ENCODE measurements at places on chromosomes 2 and 18.

DNA sequence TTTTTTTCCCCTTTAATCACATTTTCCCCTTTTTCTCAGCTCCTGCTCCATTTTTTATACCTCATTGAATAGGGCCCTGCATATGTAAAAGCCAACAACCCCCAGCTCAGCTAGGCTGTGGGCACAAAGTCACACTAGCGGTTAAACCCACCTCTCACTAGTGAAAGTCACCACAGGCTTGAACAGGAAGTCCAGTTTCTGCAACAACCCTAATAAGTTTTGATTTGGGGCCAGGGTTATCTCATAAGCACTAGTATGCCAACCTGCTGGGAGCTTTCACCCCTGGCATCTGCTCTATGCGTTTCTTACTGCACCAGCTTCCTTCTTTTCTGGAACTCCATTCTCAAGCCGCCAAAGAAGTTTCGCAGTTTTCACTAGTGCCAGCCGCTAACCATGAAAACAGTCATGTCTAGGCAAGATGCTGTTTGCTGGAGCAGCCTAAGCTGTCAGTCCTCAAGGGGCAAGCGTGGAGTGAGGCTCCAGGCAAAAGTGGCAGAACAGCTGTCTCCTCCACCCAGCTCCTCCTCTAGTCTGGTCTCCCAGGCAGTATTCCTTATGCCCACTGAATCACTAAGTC is 197.0 kb upstream of the MEIS1 start:
- DNase-seq: no peak

GRCh38 chr18:43780782-43781340 is 503.6 kb upstream of the SYT4 start:
- DNase-seq: no peak

GRCh38 chr2:105078906-105079495 is 41.1 kb downstream of the MRPS9 start:
- no peak for DNase-seq

DNA sequence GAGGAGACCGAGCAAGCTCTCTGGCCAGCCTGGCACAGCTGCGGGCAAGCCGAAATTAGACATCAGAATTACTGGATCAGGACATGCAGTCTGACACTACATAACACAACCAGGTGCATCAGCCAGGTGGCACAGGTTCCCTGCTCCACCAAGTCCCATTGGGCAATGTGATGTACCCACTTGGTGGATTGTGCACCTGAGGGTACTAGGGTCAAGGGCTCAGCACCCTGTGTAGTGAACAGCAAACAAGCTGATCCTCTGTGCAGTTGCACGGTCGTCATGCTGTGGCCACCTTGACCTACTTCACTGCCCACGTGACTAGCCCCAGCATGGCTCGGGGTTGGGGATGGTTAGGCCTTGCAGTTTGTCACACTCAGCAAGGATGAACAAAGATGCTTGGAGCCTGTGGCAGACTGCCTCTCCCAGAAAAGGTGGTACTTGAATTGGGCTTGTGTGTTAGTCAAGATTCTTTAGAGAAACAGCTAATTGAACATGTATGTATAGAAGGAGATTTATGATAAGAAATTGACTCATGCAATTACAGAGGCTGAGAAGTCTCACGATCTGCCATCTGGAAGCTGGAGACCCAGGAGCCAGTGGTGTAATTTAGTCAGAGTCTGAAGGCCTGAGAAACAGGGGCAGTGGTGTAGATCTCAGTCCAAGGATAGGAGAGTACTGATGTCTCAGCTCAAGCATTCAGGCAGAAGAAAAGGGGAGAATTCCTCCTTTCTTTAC is 71.4 kb upstream of the TMEM87B start:
- no peak for DNase-seq

DNA sequence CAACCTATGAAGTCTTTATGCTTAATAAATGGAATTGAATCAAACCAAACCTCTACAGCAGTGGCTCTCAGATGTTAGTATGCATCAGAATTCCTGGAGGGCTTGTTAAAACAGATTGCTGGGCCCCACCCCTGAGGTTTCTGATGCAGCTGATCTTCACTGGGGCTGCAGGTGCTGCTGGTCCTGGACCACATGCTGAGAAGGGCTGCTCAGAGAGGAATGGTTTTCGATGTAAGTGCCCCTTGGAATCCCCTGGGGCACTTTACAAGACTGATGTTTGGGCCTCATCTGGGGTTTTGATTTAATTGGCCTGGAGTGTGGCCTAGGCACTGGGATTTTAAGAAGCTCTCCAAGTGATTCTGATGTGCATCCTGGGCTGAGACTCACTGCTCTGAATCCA is 403.8 kb upstream of the HS6ST1 start:
- no peak for DNase-seq

DNA sequence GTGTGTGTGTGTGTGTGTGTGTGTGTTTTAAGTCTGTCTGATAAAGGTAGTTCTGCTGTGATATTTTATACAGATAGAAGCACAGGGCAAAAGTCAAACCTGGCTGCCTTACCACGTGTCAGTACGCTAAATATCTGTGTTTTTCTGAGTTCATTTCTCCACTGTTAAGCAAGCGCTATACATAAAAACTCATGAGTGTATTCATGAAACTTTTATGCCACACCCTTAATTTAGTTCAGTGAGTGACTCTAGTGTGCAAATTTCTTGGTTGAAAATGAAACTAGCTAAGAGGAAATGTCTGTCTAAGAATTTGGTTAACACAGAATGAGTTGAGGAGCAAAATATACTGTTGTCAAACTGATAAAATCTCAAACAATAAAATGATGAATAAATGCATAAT is 11.2 kb downstream of the CASP10 start:
- DNase-seq: no peak

DNA sequence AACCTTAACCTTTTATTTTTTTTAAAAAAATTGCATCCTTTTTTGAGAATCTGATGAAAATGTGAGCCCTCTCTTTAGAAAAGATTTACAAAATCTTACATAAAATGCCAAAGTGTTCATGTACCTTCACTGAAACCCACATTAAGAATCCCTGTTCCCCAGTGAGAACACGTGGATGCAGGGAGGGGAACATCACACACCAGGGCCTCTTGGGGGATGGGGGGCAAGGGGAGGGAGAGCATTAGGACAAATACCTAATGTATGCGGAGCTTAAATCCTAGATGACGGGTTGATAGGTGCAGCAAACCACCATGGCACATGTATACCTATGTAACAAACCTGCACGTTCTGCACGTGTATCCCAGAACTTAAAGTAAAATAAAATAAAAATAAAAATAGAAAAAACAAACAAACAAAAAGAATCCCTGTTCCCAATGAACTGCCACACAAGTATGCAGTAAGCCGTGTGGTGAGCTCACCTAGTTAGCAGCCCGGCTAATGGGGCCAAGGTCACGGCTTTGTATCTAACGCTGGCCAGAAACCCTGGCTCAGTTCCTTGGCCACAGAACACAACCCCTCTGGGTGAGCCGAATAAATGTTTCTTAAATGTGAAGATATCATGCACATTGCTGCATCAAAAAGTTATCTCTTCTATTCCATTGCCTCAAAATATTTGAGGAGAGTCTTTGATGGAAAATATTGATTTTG is 41.4 kb downstream of the CHST9 start:
- no peak for DNase-seq

DNA sequence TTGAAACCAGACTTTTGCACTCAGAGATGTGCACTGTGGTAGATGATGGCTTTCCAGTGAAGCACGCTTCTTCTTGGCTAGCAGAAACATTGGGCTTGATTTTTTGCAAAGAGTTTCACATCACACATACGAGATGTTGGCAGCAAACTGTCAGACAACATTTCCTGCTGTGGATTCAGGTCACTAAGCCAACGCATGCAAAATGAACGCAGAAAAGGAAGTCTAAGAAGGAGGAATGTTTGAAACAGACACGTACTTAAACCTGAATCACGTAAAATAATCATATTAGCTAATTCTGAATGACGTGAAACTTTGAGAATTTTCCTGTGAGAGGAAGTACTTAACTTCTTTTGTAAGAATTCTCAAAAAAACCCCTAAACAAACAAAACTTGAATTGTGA is 88.1 kb downstream of the EPB41L3 start:
- DNase-seq: no peak

GRCh38 chr2:218880102-218880858 is at the start of gene WNT10A:
WNT10A (plus strand) TSS chr2:218880852; CDS start chr2:218880996, 144 bp downstream.
- no peak for DNase-seq

GRCh38 chr18:65983750-65984149 is 232.9 kb downstream of the CDH7 start:
- DNase-seq: no peak

- DNase-seq: no peak
Observed at GRCh38 chr2:109138449-109138848, 9.4 kb downstream of the SH3RF3 start.

DNA sequence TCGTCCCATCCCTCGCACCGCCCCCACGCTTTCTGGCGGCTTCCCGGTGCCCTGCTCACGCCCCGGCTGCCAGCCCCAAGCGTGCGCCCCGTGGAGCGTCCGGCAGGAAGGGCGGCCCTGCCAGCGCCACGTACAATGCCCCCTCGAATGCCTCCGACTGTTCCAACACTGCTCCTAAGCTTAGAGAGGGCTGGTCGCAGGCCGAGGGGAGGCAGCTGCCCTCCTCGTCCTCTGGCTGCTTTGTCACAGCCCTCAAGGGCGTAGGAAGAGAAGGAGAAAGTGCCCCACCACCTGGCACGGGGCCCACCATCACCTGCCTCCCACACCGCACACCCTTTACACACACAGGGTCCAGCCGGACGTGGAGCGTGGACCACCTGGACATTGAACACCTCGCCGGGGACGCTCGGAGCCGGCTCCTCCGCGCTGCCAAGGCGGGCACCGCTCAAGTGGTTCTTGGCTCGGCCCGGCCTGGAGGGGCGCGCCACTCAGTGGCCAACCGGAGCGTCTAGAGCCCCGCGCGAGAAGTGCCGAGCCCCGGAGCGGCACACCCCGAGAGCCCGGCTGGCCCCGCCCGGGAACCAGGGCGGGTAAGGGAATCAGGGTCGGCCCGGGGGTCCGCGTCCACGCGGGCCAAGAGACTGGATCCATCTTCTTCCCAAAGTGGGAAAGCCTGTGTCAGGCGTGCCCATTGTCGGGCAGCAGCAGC is 830 bp downstream of the DNER start:
- DNase-seq: peak; percentile 75

DNA sequence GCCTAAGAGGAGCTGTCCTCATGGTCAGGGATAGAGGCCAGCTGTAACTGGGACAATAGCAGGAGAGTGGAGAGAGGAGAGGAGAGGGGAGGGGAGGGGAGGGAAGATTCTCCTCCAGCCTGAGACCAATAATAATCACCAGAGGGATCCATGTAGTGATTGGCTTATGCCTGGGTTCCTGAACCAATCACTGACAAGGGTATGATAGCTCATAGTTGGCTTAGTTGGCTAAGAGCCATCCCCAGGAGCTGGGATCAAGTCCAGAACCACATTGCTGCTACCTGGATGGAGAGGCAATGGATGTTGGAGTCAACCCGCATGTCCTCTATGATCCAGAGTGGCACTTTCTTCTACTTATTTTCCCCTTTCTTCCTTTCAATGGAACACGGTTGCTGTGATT is 7.7 kb upstream of the ST8SIA5 start:
- DNase-seq: no peak

DNA sequence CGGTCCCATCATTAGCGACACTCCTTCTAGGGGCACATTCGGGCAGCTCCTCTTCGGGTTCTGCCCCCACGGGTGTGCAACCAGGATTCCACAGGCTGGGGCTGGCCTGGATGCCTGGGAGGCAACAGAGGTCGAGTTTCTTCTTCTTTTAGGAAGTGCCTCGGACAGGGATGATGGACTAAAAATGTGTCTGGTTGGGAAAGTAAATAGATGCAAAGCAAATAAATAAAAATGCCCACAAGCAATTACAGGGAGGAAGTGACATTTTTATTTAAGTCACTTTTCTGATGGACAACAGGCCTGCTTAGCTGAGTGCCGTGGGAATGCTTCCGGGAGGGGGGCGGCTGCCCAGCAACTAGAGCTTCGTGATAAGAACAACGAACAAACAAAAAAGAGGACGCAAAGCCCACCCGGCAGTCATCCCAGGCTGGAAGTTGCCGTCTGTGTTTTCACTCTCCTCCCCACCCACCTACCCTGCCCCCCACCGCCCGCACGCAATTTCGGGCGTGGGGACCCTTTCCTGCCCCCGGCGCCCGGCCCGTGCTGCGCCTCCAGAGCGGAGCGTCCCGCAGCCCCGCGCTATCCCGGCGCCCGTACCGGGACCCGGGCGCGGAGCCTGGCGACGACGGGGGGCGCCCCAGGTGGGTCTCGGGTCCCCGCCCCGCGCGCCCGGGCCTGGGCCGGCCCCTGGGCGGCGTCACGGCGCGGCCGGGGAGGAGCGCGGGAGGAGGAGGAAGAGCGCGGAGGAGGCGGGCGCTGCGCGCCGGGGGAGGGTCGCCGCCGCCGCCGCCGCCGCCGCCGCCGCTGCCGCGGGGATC is 412 bp upstream of the NCK2 start:
- no peak for DNase-seq

DNA sequence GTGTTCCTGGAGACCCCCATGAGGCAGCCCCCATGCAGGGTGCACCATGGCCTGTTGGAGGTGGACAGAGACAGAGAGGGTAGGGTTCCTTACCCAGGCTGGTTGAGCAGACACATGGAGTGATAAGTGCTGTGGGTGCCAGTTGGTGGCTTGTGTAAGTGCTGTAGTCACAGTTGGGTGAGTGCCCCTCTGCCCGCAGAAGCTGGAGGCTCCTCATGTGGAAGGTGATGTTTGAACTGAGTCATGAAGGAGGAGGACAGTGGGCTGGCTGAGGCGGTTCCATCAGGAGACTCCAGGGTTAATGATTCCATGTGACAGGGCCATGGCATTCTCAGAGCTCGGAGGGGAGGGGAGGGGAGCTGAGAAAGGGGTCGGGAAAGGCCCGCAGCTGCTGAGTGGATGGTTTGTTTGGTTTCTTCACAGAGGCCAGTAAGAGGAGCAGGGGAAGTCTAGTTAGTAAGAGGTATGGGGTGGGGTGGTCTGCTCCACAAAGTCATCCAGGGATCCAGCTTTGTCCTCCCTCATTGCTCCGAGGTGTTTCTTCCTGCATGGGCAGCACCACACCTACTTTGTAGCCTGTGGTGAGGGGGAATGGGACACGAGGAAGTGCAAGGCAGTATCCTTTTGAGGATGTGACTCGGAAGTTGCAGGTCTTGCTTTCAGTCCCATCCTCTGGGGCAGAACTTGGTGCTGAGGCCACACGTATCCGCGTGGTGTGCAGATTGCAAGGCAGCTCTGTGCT is 13.6 kb downstream of the IMPA2 start:
- no peak for DNase-seq

DNA sequence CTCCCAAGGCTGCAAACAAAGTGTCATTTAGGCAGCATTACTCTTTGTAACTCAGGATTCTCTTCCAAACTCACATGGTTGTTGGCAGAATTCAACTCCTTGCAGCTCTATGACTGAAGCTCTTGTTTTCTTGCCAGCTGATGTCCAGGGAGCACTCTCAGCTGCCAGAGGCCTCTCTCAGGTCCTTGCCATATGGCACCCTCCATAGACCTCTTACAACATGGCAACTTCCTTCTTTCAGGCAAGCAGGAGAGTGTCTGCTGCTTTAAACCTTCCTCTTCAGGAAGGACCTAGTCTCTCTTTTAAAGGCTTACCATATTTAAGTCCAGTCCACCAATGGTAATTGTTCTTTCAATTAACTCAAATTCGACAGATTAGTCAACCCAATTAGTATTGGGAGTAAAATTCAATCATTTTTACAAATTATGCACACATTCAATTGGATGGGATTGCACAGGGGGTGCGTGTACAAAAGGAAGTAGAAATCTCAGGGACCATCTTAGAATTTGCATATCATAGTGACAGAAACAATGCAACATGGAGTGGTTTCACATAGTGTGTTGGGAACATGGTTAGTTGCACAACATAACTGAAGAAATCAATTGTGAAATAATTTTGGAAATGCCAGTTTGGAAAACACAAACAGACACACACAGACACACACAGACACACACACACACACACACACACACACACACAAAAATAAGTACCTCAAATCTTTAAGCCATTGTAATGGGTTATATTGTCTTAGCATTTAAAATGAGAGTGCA is 893.5 kb upstream of the ZEB2 start:
- no peak for DNase-seq

All from putamen (tissue), 1 donor.